ENCODE measurements at places on chromosomes 1 and 21. TPM values are rescaled to one million over a fixed set of nuclear protein-coding genes. Genes with fewer than 3 reads are reported as not detected.

DNA sequence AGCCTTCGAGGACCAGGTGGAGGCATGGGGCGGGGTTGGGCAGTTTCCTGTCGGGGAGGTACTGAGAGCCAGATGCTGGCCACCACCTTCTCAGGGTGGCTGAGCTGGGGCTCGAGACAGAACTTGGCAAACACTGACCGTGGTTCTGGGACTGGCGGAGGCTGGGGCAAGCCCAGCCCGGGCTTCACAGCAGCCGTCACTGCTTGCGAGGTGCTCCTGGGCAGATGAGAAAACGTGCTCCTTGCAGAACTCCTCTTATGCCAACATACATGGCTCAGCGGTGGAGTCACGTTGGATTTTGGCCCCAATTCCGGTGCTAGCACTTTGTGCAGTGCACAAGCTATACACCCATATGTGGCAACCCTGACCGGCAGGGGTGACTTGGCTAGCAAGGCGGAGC is 69.2 kb downstream of the RUNX3 start:
- DNase-seq, result no peak

GRCh38 chr1:65955503-65955902 is 162.8 kb downstream of the PDE4B start:
- DNase-seq, result no peak

DNA sequence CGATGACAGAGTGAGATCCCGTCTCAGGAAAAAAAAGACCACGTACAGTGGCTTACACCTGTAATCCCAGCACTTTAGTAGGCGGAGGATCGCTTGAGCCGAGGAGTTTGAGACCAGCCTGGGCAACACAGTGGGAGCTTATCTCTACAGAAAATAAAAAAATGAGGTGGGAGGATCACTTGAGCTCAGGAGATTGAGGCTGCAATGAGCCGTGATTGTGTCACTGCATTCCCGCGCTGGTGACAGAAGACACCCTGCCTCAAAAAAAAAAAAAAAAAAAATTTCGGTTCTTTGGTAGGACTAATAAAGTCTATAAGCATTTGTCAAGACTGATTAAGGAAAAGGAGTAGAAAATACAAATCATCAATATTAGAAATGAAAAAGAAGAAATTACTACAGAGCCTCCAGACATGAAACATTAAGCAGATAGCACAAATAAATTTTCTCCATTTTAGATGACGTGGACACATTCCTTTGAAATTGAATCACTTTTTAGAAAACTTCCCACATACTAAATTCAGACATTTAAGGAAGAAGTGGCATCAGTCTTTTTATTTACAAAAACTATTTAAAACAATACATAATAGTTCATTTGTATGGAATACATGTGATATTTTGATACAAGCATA is 30.4 kb downstream of the MORC3 start:
- peak; percentile 26 for DNase-seq

Gene RAB3B
- total RNA-seq, result not detected

DNA sequence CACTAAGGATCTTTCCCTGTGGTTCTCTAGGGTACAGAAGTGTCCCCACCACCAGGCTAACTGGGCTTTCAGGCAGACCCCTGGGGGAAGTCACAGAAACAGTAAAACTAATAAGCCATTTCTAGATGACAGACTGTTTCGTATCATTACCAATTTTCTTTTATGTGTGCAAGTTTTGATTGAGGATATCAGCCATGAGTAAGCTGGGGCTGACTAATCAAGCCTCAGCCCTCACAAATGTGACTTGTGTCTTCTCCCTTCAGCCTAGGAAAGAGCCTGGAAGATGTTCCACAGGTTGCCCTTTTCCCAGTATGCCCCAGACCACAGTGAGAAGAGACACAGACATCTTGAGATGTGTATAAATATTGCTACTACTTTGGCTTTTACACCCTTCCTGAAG is 10.5 kb downstream of the PTGFRN start:
- DNase-seq, result no peak

DNA sequence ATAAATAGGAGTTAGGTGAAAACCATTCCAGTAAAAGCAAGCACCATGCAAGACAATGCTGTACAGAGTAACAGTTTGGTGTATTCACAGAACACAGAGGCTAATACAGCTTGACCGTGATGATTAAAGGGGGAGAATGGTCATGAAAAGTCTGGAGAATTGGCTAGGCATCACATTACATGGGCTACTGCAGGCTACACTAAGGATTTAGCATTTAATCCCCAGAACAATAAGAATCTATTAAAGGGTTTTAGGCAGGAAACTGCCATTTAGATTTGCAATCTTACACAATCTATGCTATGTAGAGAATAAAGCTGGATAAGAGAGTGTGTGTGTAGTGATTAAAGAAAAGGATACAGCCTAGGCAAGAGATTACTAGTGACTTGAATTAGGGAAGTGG is 30.6 kb downstream of the HFM1 start:
- no peak for DNase-seq

GRCh38 chr1:150613061-150613920 is 16.1 kb downstream of the ENSA start:
- peak; percentile 45 for DNase-seq

Gene IGSF3
- total RNA-seq, result 14.3 TPM

Gene PRELP
- 71.7 TPM for total RNA-seq

- DNase-seq, result no peak
Observed at GRCh38 chr1:223401873-223402789, 8.9 kb downstream of the CCDC185 start.

GRCh38 chr1:168673974-168674683 is 54.9 kb downstream of the DPT start:
- DNase-seq, result no peak

- DNase-seq, result no peak
Observed at GRCh38 chr1:116767782-116768382, 13.7 kb downstream of the CD2 start.

- no peak for DNase-seq
Observed at GRCh38 chr1:192707978-192708547, 72.1 kb downstream of the RGS13 start.

DNA sequence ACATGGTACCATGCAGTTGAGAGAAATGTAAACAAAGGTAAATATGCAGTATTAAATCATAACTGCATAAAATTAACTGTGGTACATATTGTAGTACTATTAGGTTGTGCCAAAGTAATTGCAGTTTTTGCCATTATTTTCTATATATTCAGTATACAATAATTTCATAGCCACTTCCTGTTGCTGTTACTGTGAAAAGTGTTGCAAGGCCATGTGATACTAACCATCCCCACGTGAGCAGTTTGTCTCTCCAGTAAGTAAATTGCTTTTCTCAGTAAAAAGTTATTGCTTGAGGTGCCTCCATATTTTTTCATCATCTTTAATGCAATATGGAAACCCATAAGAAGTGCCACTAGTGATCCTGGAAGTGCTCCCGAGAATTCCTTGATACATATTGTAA is 19.6 kb upstream of the METTL18 start:
- DNase-seq, result no peak

- DNase-seq, result no peak
Observed at GRCh38 chr1:243730487-243731150, 119.4 kb downstream of the AKT3 start.

Gene DRAXIN
- 0.06 TPM for total RNA-seq

DNA sequence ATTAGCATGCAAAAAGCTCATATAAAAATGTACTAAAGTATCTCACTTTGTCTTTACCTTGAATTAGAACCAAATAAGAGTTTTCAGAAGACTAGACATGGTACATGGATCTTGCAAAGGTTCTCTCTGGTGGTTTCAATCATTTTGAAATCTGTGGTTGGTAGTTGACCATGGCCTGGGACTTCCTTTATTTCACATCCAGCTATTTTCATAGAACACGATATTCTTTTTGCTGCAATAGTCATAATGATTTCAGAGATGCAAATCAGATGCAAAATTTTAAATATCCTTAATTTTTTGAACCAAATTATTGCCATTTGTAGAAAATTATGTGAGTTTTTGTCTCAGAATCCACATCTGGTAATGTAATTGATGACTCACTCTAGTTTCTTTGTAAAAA is 375.1 kb upstream of the ZP4 start:
- DNase-seq, result no peak

Gene SCAF4
- 23.6 TPM for total RNA-seq

DNA sequence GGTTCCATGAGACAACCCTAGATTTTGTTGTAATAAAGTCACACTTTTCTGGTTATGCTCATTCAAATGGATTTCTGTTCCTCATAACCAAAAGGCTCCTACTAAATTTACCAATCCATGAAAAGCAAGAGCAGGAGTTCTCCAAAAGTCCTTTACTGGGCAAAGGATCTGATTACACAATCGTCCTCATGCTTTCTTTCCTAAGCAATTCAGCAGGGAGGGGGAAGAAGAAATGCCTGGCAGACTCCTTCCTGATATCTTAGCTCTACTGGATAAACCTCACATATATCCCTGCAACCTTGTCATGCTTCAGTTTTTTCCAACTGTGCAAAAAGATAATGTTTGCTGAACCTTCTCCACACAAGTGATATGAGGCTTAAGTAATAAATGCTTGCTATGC is 67.6 kb upstream of the GUCA2B start:
- DNase-seq, result no peak

- DNase-seq, result no peak
Observed at GRCh38 chr1:220336391-220337031, 64.3 kb upstream of the RAB3GAP2 start.

Gene ST6GALNAC5
- total RNA-seq, result 0.52 TPM

DNA sequence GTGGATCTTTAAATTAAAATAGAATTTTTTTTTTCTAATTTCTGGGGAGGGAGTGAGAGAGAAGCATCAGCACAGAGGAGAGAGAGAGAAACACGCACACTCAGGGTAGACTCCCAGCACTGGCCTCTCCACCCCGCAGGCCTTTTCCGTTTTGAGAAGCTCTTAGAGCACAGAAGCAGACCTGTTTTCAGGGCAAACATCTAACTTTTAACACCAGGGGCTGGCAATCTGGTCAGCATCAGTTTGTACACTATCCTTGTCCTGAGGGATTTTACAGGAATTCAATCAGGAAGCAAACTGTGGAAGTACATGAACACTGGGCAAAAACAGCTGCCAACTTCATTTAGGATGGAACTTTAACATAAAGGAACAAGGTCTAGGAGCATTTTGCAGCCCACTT is 117.9 kb upstream of the ESRRG start:
- DNase-seq, result no peak

- no peak for DNase-seq
Observed at GRCh38 chr1:28213315-28213714, 19.5 kb downstream of the DNAJC8 start.

Gene TPTE
- not detected for total RNA-seq

Gene TGFB2
- 4.0 TPM for total RNA-seq

GRCh38 chr1:41580520-41581172 is 96.2 kb upstream of the EDN2 start:
- DNase-seq, result no peak

DNA sequence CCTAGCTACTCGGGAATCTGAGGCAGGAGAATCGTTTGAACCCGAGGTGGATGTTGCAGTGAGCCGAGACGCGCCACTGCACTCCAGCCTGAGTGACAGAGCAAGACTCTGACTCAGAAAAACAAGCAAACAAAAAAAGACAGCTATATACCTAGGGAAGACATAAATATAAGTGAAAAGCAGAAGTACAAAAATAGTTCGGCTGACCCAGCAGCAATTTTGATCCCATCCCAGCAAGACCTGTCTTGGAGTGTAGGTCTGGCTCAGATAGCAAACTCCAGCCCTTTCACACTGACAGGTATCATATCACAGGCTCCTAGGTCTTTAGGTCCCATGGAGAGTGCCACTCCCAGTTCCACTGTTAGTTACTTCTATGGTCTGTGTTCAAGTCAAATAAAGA is 14.6 kb downstream of the MTX1 start:
- DNase-seq, result no peak

- no peak for DNase-seq
Observed at GRCh38 chr1:116175611-116176010, 64.4 kb downstream of the MAB21L3 start.
